Right lung (tissue), 10 donors: ENCODE measurements at places on chromosomes 11 and 22. TPM values are rescaled to one million over a fixed set of nuclear protein-coding genes. Genes with fewer than 3 reads are reported as not detected.
A peak's percentile ranks its signal among the peaks of the same experiment; 100 is the strongest.

GRCh38 chr11:73347067-73347466, 29.1 kb upstream of the RELT start:
- no peak for DNase-seq

- DNase-seq, result no peak
Observed at GRCh38 chr11:3044004-3044403, 13.2 kb downstream of the CARS1 start.

- peak; percentile 58 for DNase-seq
Observed at GRCh38 chr11:73233692-73234470, 15.8 kb downstream of the P2RY2 start.

Gene FOLR1
- 52.6 TPM for polyA plus RNA-seq

Gene OR52I2
- polyA plus RNA-seq, result not detected

DNA sequence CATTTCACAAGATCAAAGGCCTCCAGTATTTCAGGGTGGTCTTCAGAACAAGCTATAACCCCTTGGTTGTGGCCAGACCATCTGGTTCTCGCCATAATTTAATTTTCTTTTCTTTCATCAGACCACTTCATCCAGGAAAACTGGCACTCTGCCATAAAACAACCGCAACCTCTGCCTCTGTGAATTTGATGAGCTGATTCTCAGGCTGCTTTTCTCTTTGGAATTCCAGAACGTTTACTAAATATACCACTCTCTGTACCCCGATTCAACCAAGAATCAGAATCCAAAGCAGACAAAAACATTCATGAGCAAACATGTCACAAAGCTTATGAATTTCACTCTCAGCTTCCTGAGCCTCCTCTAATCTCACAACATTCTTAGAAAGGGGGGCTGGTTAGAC, 331.8 kb upstream of the SYN3 start:
- DNase-seq, result no peak

GRCh38 chr22:20953668-20954500, 13.2 kb upstream of the AIFM3 start:
- DNase-seq, result no peak

Gene ANGPTL5
- polyA plus RNA-seq, result 0.13 TPM
